DMS153 (cell line): ENCODE measurements at places on chromosomes 16 and 17.
A peak's percentile ranks its signal among the peaks of the same experiment; 100 is the strongest.

DNA sequence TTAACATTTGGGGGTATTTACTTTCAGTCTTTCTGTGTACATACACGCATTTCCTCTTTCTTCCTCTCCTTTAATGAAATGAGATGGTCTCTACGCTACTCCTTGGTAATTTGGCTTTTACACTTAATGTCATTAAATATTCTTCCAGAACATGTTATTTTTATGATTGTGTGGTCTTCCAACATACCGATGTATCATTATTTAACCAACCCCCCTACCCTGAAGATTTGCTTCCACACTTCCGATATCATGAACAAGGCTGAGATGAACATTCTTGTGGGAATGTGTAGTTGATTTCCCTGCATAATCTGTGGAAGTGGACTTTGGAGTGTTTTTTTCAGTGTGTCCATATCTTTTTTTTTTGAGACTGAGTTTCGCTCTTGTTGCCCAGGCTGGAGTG lies 2.3 kb upstream of the PGS1 start:
- DNase-seq, result no peak

DNA sequence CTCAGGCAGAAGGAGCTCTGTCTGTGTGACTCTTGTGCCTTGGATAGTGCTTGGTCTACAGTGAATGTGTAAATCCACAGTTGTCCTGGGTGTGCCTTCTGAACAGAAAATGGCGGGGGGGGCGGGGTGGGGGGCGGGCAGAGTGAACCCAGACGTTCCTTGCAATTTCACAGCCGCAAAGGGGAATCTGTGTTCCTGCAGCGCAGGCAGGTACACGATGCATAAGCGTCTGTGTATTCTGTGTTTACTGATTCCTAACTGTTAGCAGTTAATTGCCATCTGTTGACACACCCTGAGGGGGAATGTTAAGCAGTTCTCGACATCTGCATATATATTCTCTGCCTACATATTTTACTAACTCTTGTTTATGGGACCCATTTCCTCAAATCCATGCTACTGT lies 123.5 kb upstream of the ZFHX3 start:
- DNase-seq, result peak; percentile 54

DNA sequence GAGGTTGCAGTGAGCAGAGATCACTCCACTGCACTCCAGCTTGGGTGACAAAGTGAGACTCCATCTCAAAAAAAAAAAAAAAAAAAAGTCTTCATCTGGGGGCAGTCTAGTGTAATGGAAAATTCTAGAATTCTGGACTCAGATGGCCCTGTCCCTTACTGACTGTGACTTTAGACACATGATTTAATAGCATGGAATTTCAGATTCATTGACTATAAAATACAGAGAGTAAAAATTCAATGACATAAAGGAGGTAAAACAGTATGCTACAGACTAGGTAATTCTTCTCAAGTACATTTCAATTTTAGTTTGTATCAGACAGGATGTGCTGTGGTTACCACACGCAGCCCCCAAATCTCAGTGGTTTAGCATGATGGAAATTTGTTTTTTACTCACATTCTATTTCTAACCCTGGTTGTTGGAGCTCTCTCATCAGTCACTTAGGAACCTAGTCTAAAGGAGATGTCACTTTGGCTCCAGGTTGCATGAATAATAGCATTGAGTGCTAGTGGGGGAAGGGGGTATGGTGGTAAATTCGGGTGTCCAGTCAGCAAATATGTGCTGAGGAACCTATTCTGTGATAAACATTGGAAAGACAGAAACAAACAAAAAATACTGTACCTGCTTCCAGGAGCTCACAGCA lies 444.0 kb downstream of the XYLT1 start:
- DNase-seq, result no peak

DNA sequence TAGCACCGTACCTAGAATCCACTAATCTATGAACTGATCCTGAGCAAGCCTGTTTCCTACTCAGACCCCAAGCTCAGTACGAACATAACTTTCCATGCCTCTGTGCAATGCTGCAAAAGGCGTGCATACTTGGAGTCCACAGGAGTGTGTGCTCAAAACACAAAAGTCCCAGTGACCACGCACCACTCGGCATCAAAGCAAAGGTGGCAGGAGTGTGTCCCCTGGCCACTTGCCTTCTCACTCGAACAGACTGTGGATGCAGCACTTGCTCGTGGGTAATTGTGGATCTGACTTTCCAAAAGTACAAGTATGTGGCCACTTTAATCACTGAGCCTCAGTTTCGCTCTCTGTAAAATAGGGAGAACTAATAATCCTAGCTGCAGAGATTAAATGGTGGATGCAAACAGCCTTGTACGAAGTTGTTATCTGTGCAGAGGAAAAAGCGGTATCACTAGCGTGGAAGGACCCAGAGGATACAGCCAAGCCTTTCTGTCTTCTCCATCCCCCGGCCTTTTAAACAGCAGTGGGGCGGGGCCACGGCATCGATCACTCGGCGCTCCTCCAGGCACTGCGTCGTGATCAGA lies 311 bp upstream of the KDM8 start:
- peak; percentile 88 for DNase-seq

- DNase-seq, result no peak
Measured at GRCh38 chr17:74446551-74447500, 14.9 kb downstream of the GPRC5C start.

GRCh38 chr17:75844530-75845057 lies 390 bp upstream of the UNC13D start:
- DNase-seq, result no peak

DNA sequence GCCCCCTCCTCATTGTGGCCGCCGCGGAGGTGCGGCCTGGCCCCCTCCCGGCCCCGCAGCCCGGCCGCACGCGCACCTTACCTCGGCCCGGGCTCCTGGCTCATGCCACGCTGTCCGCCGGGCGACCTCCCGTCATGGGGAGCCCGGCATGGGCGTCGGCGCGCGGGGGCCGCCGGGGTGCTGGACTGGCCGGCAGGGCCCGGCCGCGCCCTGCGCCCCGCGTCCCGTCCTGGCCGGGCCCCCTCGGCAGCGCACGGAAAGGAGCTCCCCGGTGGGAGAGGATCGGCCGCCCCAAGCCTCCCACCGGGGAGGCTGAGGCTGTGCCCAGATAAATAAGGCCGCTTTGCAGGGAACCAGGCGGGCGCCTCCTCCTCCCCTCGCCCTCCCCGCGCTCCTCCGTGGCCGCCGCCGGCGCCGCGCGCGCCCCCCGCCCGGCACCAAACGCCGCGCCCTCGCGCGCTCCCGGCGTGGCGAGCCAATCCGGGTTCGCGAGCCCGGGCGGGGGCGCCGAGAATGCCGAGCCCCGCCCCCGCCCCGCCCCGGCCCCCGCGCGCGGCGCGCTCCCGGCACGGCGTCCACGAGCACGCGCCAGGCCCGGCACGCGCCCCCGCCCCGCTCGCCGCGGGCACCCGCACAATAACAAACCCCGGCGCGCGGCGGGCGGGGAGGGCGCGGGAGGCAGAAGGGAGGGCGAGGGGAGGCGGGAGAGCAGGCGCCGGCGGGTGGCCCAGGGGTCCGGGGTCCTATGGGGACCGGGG lies at the start of gene FBXL16:
TSS of gene FBXL16 (minus strand) at position 371 of the 758 bp plus-strand sequence. CDS start 8,396 bp downstream, outside the sequence.
- peak; percentile 27 for DNase-seq

DNA sequence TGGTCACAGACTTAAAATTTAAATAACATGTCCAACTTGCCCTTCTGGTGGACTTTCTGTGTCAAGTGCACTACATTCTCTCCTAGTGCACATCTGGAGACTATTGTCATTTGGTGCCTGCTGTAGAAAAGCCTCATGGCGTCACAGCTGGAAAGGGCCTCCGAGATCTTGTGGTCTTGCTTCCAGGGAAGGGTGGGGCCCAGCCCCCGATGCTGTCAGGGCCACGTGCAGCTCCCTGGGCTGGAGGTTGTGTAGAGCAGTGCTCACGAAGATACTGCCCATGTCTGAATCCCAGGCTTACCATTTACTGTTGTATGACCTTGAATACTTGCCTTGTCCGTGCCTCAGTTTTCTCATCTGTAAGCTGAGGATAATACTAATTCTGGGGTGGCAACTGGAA lies 6.8 kb upstream of the MPRIP start:
- no peak for DNase-seq

DNA sequence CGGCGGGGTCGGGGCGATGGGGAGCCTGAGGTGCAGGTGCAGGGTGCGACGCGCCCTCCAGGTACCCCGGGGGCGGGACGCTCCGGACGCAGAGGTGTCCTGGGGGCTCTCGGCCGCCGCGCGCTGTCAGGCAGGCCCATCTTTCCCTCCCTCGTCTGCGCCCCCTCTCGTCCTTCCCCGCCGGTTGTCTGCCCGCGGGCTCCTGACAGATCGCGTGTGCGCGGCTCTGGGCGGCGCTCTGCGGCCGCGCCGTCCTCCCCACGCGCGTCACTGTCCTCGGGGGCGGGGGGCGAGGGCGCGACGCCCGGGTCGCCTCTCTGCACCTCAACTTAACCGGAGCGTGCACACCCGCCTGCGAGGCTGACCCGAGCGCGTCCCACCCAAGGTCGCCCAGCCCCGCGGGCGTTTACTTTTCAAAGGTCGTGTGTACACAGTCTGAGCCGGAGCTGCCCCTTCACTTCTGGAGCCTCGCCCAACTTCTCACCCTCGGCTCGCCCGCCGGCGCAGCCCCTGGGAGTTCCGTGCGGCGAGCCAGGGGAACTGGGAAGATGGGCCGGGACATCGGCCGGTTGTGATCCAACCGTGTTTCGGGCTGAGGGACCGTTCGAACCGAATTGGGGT lies 512 bp downstream of the AKAP1 start:
- DNase-seq, result no peak

DNA sequence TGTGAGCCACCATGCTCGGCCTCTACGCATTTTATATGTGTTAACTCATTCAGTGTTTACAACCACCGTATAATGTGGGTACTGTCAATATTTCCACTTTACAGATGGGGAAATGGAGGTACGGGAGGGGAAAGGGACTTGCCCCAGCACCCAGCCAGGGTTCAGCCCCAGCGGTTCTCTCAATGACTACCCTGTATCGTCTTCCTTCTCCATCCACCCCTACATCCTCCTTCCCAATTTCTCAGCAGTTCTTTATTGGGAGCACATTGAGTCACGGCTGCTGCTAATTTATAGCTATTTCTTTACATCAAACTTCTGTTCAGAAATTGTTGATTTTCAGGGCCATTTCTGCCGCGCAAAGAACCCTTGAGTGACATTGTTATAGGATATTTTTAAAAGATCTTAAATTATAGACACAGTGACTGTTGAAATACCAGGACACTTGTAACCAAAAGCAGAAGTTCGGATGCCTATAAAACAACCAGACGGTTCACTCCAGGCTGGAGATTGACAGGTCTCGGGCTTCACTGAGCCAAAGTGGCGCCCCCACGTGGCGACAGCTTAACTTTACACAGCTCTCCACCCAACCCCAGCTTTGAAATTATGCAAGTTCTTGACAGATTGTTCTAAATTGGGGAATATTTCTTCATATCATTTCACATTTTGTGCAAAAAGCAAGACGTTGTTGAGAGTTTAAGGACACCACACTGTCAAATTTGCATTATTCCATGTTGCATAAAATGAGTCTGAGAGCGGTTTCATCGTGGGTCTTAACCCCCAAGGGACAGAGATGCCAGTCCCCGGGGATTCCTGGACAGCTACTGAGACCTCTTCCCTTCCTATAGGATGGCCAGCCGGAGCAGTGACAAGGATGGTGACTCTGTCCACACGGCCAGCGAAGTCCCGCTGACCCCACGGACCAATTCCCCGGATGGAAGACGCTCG lies 11.8 kb downstream of the SYT17 start:
- no peak for DNase-seq

GRCh38 chr17:82019690-82020571 lies 2.7 kb downstream of the CENPX start:
- no peak for DNase-seq

- no peak for DNase-seq
Measured at GRCh38 chr16:49248227-49248626, 33.4 kb downstream of the CBLN1 start.

GRCh38 chr17:77935121-77935571 lies 23.4 kb upstream of the TNRC6C start:
- no peak for DNase-seq

DNA sequence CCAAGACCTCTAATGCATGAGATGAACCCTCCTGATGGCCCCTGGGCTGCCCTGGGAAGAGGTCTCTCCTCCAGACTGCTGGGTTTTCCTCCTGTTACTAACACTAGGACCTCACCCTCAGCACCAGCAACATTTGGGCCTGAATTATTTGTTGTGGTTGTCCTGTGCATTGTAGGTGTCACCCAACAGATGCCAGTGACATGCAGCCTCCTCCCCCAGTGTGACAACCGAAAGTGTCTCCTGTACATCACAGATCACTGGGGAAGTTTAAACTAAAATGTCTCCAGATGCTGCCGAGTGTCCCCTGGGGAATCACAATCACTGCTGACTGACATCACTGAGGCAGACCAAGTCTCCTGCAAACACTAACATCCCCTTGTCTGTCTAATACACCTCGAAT lies 74.8 kb downstream of the SLC5A11 start:
- no peak for DNase-seq

DNA sequence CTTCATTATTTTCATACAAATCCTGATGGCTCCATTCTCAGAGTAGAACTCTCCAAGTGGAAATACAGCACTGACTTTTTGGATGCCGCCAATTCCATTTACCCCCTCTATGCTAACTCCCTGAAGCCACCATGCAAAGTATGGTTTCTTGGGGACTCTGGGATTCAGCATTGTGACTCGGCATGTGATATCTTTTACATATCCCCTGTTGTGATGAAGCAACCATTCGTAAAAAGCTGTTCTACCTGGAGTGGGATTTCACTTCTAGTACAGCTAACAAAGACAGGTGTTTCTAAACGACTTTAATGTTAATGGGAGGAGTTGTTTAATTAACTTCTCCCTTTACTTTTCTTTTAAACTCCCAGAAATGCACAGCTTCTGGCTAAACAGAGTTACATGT lies 533.5 kb downstream of the RBFOX1 start:
- DNase-seq, result no peak

DNA sequence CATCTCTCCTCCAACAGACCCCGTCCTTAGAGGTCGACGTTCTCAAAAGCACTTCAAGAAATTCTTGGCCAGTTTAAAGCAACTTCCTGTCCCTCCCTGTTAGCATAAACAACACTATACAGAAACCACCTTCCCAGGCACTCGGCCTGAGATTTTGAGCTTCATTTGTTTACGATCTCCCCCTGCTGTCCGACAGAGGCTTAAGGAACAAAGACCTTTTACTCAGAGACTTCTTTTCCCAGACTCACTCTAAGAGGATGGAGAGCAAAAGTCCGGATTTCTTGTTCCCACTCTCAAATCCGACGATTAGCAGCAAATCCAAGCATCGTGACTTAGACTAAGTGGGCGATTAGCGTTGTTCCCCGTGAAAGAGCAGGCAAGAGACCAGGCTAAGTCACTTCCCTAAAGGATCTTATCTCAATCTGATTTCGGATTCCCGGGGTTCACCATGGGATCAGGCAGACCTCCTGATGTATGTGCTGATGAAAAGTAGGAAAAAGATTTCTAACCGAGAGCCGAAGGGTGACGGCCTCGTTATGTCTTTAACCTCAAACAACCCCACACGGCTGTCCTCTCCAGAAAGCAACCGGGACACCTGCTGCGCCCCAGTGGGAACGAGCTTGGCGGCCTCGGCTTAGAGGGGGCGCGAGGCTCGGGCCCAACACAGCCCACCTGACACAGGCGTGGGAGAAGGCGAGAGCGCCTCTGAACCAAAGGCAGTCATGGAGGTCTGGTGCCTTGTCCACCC lies 598 bp downstream of the INPP5K start:
- DNase-seq, result peak; percentile 37
